ENCODE measurements at places on chromosomes 1 and 21.

DNA sequence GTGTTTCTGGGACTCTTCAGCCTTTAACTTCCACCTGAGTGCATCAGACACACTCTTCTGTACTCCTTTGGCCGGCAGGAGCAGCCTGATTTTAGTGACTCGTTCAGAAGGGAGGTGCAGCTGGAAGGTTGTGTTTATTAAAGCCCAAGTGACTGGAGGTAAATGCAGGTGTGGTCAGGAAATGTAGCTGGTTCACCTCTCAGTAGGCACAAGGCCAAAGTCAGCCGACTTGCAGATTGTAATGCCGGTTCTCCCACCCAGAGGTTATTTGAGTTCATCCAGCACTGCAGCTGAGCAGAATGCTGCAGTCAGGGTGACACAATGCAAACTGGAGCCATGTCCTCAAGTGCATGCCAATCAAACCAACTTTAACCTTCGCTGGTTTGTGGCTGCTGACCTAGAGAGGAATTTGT lies 91.5 kb downstream of the SPATA46 start:
- DNase-seq: no peak

DNA sequence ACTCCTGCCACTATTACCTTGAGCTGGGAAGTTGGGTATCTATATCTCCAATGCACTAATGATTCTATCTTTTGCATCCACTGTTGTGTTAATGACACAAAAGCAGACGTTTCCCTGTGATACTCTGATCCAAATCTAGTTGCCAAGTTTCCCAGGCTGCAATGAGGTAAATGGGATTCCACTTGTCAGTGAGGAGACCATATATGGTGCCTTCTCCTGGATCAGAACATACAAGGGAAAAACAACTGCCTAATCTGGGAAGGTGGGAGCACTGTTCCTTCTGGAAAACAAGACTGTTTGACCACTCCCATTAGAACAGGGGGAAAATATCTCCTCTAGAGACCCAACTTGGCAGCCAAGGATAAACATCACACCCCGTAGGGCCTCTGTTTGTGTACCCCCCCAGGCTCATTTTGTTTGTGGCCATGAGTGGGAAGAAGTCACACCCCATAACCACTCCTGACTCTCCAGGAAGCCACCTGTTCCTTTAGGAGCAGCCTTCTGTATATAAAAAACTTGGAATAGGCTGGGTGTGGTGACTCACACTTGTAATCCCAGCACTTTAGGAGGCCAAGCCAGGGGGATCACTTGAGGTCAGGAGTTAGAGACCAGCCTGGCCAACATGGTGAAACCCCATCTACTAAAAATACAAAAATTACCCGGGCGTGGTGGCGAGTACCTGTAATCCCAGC lies 28.5 kb upstream of the SLC6A9 start:
- no peak for DNase-seq

DNA sequence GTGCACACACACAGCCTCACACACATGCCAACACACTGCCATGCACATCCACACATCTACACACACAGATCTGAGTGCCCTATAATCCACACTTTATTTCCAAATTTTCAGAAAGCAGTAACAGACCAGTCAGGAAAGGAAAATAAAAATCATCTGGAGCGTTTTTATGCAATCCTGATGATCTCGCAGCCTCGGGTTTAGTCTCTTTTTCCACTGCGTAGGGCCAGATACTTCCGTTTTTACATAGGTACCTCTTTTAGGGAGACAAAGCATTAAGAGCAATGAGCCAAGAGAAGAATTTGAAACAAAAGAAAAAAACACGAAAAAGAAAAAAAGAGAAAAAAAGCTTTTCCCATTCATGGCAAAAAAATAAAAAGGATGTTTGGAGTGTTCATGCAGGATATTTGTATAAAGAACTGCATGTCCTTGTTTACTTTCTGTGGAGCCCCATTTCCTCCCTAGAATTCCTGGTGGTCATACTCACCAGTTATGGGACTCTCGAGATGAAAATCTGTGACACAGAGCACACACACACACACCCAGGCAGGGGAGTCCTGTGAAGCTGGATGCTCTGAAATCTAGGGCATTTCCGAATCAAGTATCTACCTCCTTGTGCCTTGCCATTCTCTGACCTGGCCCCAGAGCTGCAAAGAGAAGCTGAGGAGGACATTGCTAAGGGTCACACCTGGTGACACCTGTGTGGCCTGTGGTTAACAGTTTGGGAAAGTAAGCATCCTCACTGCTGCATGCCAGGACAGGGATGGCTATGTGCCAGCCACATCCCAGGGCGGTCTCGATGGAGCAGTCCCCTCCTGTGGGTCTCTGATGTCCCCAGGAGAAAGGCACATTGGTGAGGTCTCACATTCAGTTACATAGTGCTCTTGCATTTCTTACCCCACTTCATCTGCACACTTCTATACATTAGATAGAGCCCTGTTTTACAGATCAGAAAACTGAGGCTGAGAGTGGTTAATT lies 83.6 kb downstream of the RUNX1 start:
- DNase-seq: no peak

DNA sequence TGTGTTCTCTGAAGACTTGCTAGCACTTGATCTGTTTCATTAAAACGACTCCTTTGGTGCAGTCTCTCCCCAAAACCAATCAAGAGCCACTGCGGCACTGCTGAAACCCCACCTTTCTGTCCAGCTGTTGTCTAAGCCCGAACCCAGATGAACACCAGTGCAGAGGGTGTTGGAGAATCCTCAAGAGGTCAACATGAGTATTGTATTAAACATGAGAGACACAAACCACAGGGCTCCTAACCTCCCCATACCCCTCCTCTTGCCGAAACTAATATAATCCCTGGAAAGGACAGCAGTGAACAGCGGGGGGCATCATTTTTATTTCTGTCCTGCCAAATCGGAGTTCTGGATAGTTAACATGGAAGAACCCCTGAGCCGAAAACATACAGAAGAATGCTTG lies 333.9 kb downstream of the CAMTA1 start:
- no peak for DNase-seq

DNA sequence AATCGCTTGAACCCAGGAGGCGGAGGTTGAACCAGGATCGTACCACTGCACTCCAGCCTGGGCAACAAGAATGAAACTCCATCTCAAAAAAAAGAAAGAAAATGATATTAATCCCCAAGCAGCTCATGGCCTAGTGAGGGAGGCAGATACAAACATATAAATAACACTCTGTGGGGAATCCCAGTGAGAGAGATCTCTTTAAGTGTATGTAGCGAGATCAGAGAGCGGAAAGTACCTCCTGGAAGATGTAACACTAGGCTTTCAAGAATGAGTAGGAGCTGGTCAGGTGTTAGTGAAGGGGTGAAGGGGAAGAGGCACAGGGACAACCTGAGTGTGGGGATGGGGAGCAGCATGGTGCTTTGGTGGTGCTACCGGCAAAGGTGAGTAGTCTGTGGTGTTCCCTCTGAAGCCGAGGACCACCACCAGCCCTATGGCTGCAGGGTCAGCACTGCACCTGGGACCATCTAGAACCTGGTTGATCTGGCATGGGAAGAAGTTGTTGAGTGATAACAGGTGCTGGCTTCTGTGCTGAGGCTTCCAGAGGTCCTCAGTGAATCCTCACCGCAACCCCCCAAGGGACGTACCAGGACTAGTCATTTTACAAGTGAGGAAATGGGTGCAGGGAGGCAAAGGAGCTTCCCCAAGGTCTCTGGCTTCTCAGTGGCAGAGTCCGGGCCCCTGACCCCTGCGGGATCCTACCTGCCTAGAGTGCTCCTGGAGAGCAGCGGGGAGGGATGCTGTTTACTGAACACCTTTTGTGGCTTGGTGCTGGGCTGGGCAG lies 367.6 kb upstream of the VAMP3 start:
- DNase-seq: no peak

- DNase-seq: no peak
Measured at GRCh38 chr1:42721926-42722325, 18.1 kb downstream of the CLDN19 start.

DNA sequence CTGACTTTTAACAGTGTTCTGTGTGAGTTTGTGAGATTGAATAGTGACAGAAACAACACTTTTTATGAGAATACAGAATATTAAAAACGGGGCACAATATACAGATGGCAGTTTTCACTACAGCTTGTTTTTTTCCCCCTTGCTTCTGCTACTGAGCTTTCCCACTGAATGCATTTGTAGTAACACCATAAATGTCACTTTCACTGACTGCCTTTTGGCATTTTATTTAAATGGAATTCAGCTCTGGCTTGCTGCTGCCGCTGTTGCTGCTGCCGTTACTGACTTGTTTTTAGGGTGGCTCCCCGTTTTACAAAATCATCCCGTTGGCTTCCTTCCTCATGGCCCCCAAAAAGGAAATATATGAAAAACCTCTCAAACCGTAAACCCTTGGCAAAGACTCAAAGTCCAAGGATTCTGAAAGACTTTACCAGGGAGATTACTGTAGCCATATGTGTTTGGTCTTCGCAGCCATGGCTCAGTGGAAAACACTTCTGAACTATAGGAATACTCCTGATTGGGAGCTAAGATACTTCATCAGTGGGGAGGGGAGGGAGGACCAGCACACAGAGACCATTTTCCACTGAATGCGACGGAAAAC lies 151.0 kb downstream of the NUF2 start:
- no peak for DNase-seq

GRCh38 chr1:159746666-159747065 lies 32.3 kb upstream of the CRP start:
- DNase-seq: no peak

DNA sequence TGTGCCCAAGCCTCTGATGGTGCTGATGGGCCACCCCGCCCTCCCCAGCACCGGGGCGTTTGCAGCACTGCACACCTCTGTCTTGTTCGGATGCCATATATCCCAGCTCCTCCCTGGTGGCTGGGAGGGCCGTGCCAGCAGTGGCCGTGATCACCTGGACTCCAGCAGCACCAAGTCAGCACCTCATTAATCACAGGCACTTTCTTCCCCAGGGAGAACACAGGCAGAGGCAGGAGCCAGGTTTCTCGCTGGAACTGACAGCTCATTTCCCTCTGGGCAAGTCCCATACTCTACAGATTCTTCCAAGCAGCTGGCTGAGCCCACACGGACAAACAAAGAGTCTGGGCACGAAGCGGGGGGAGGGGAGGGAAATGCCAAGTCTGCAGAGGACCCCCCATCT lies 141.7 kb upstream of the EDN2 start:
- DNase-seq: peak; percentile 42

DNA sequence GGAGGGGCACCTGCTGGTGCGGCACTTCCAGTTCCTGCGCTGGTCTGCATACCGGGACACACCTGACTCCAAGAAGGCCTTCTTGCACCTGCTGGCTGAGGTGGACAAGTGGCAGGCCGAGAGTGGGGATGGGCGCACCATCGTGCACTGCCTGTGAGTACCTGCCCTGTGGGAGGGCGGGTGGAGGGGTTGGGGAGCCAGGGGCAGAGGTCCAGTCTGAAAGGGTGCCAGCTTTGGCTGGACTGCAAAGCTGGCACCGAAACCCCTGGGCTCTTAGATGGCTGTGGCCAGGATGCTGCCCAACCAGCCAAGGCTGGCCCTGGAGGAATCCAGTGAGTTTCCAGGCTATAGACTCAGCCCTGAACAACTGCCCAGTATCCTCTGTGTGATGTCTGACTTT lies 87.3 kb downstream of the PTPRU start:
- no peak for DNase-seq

DNA sequence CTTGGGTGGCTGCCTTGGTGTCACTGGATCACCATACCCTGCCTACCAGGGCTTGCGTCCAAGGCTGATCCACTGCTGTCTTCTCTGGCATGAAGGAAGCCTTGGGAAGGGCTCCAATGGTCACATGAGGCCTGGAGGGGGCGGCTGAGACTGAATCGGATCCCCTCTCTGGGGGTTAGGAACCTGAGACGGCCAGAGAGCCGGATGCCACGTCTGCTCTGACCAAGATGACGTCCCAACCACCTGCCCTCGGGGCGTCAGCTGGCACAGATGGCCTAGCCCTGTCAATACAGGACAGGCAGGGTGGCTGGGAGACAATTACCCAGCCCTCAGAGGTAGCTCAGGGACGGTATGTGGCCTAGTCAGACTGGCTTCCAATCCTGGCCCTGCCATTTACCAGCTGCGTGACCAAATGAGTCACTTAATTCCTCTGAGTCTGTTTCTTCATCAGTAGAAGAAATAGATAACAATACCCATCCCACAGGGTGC lies 5.4 kb downstream of the TRIM62 start:
- peak; percentile 87 for DNase-seq

DNA sequence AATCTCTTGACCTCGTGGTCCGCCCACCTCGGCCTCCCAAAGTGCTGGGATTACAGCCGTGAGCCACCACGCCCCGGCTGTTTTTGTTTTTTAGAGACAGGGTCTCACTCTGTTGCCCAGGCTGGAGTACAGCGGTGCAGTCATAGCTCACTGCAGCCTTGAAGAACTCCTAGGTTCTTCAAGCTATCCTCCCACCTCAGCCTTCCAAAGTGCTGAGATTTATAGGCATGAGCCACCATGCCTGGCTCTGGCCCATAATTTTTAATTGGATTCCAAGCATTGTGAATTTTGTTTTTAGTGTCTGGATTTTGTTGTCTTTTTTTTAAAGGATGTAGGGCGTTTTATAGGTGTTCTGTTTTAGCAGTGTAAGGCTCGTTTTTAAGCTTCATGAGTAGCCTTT lies 28.6 kb upstream of the TXLNA start:
- no peak for DNase-seq

DNA sequence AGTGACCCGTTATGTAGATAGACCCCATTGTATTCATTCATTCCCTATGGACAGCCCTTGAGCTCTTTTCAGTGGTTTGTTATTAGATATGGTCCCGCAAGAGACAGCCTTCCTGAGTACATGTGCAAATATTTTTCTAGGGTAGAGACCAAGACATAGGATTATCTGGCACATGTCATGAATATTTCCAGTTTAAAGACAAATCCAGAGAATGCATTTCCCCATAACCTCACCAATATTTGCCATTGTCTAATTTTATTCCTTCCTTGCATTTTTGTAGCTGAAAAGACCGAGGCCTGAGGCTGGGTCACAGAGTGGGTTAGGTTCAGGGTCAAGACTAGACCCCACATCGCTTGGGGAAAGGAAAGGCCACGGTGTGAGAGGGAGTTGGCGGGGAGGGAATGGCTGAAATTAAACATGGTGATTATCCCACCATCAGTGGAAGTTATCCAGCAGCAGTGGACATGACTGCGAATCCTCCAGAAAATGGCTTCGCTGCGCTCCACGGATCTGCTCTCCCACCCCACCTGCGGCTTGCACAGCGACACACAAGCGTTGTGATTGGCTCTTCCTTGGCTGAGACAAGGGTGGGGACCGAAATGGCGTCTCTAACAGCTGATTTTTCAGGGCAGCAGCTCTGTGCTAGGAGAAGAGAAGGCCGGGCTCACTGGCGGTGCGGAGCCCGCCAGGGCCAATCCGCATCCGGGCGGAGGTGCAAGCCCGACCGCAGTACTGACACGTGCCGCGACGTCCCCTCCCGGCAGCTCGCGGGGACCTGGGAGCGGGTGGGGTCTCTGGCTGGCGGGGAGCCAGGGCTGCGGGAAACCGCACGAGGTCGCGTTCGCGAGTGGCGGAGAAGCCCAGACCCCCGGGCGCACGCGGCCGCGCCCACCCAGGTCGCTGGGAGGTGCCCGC lies 16.1 kb upstream of the STMN1 start:
- peak; percentile 63 for DNase-seq

DNA sequence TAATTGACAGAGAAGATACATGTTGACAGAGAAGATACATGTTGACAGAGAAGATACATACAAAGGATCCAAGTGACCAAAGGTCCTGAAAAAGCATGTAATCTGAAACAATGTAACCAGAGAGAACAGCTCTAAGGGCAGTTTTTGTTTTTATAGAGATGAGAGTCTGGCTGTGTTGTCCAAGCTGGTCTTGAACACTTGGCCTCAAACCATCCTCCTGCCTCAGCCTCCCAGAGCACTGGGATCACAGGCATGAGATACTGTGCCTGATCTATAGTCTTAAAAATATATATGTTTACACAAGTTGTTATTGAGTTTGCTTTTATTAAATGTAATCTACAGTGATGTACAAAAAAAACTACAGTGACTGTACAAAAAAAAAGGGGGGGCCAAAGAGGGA lies 12.5 kb downstream of the MEAF6 start:
- DNase-seq: no peak
